Muscle of arm (tissue), 14 donors: ENCODE measurements at places on chromosomes 7 and 10. TPM values are rescaled to one million over a fixed set of nuclear protein-coding genes. Genes with fewer than 3 reads are reported as not detected.

VWA2 gene
- polyA plus RNA-seq = 0.50 TPM

GRCh38 chr10:98370831-98371820 lies 43.9 kb downstream of the PYROXD2 start:
- no peak for DNase-seq

REEP3 gene
- polyA plus RNA-seq = 19.4 TPM

DNA sequence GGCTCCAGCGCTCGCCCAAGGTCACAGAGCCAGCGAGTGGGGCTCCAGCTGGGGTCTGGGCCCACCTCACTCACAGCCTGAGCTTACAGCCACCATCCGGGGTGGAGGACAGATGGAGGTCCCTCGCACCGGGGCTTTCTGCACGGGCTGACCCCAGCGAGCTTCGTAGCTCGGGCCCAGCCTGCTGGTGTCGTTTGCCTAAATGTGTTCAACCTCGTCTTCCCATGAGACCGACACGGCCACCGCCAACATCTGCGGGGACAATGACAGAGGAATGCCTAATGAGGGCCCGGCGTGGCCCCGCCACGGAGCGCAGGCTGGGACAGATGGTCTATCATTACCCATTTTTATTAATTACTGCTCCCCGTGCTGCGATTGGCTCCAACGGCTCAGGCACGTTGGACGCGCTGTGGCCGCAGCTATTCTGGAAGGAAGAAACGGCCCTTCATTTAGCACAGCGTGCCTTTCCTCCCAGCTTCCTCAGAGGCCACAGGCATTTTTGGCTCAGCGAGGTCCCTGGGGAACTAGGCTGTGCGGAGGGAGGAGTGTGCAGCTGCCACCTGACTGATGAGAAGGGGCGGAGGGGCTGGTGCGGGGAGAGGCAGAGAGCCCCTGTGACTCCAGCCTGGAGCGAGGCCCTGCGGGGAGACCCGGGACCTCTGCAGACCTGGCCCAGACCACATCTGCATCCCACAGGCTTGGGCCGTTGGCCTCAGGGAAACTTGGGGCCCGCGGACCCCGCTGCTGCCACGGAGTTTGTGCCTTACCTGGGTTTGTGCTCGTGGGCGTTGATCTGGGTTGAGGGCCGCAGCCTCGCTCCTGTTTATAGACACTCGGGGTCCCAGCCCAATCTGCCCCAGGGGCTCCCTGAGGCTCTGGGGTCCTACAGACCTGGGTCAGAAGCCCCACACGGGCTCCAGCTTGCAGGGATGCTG lies 22.9 kb upstream of the ELFN1 start:
- peak; percentile 59 for DNase-seq

GRCh38 chr10:1249142-1249920 lies 193.1 kb downstream of the WDR37 start:
- DNase-seq = peak; percentile 13

TRIM4 gene
- 20.5 TPM for polyA plus RNA-seq

DNA sequence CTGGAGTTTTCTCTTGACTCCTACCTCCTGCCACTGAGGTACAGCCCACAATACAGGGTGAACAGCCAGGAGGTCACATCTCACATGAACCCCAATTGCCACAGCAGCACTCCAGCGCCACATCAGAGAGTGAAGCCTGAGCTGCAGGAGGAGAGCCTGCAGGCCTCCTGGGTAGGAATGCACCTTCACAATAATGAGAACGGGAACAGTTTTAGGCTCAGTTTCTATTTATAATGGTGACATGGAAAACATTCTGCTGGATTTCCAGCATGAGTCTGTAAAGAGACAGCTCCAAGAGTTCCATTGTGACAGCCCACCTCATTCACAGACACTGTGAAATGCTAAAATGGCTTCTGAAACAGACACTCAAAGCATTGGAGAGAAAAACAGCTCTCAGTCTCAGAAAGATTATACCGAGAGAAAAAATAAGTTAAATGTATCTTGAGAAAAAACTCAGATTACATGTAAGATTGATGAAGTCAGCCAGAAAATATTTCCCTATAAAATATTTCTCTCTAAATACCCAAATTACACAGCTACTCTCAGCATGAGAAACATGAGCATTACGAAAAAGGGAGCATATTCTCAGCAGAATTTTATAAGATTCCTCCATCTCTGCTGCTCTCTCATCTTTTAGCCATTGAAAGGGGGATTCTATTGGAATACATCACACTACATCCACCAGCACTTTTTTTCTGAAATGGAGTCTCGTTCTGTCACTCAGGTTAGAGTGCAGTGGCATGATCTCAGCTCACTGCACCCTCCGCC lies 11.3 kb downstream of the ZNF680 start:
- DNase-seq = no peak

DNA sequence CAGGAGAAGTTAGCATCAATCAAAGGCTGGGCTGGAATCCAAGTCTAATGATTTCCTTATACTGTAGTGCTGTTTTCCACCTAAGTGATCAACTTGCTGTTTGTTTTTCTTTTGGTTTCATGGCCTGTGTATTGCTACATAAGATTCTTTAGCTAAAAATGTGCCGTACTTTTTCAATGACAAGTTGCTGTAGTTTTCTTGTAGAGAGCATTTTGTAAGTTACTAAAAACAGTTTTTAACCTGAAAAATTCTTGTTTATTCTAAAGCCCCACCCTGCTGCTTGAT lies 1.3 kb downstream of the HELLS start:
- no peak for DNase-seq

DNA sequence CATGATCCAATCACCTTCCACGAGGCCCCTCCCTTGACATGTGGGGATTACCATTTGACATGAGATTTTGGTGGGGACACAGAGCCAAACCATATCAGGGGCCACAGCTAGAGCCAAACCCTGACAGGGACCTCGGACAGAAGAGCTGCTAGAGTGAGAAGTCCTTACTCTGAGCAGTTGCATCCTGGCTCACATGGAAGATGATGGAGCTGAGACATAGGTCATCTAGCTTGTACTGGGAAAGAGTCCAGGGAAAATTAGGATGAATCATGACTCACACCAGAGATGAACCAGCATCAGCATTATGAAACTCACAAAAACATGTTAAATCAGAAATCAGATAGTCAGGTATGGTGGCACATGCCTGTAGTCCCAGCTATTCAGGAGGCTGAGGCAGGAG lies 12.8 kb upstream of the FMC1 start:
- no peak for DNase-seq

- no peak for DNase-seq
These were observed 96.4 kb downstream of the FGFR2 start for GRCh38 chr10:121501796-121502195.

DNA sequence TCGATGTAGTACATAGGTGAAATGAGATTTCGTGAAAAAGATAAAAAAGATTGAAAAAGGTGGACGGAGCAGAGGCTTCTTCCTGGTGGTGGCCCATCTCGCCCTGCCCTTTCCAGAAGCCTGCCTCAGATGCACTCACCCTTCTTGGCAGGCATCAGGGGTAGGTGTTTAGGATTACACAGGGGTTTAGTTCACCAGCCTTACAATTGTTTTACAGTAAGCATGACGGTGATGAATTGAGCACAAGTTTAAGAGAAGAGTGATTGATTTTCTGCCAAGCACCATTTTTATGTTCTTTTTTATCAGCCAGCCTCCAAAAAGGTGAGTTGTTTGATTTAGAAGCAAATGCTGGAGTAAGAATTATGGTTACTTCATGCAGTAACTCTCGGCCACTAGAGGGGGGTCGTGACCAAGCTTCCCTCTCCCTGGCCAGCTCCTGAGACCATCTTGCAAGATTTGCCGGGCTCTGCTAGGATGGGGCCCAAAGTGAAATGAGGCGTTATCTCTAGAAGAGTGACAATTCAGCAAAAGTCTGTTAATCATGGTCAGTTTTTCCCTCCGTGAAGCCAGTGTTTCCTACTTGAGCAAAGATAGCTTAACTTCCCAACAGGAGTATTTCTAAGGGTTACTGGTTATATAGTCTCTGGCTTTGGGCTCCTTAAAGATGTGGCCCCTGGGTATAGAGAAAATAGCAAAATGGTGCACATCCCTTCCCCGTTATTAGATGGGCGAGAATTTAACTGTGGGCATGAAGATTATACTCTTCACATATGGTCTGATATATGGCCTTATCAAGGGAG lies 228.8 kb downstream of the BMPER start:
- peak; percentile 80 for DNase-seq

GRCh38 chr10:117622471-117623184 lies 80.1 kb downstream of the EMX2 start:
- DNase-seq = no peak

GRCh38 chr10:78981970-78982281 lies 86.8 kb upstream of the ZMIZ1 start:
- no peak for DNase-seq

DNA sequence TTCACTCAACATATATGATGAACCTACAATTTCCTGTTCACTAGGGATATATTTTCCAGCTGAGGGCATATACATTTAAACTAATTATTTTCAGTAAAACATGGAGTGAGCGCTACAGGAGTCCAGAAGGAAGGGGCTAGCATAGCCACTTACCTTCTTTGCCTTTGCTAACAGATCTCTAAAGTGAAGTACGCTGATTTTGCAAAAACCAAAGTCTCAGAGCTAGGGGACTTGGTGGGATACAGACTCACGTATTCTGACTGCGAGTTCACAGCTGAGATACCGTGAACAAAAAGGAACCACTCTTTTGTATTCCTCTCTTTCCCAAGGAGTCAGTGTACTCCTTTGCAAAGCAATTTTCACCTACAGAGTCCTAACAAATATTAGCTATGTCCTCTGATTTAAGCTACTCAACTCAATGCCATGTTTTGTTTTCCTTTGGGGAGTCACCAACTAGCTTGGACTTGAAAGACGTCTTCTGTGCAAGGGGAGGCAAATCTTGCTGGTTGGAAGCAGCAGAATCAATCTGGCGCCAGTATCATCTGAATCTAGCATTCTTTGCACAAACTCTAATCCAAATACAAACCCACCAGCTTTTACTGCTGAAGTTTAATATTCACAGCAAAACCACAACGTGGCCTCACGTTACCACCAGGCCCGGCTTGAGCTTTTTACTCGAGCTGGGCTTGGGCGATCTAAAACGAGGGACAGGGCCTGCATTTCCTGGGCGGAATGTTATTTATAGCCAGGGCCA lies 657 bp downstream of the CDNF start:
- DNase-seq = no peak

DNA sequence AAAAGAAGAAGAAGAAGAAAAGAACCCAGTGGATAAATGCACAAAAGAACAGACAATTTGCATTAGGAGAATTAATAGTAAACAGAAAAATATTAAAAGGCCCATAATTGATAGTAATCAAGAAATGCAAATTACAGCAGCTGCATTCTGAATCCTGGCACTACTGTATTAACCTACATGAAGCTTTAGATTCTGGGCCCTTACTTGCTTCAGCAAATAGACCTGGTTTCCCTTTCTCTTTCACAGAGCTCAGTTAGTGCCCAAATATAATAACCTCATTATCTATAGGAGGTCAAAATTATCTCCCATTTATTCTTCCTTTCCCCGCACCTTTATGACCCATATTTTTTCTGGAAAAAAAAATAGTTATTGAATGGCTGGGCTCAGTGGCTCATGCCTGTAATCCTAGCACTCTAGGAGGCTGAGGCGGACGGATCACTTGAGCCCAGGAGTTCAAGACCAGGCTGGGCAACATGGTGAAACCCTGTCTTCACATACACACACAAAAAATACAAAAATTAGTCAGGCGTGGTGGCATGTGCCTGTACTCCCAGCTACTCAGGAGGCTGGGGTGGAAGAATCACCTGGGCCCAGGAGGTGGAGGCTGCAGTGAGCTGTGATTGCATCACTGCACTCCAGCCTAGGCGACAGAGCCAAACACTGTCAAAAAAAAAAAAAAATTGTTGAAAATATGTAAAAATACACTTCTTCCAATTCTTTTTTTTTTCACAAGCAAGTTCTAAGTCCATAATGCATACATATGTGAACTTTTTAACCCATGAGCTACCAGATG lies 36.0 kb upstream of the PIK3AP1 start:
- DNase-seq = no peak

DNA sequence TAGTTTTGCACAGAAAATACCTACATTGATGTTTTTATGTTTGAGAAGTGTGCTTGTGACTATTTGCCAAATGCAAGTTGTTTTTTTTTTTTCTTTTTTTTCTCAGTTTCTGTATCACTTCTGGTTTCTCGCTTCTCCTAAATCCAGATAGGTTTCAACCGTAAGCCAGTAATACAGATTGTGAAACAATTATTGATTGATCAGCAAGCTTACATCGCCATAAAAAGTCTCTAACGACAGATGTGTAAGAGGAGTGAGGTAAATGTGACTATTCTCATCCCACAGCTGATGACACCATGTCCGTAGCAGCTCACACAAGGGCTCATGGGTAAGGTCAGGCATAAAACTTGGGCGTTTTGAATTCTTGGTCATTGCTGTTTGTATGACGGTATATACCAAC lies 202.8 kb upstream of the AKR1E2 start:
- no peak for DNase-seq

DNA sequence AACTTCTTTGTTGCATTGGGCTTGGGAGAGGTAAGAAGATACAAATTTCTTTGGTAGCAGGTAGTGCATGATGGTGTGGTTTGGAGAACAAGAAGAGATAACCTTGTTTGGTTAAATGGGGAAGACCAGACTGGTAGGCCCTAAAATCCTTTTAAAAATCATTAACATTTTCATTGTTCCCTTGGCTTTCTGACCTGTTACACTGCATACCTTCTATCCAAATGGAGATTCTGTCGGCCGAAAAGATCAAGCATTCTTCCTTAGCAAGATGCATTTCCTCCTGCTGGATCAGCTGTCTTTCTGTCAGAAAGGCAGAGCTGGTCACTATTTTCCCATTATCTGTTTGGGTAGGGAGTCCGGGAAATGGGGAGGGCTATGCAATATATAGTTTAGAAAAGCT lies 33.7 kb downstream of the AGK start:
- no peak for DNase-seq

SUN3 gene
- polyA plus RNA-seq = not detected

GRCh38 chr10:17062009-17062408 lies 67.6 kb downstream of the CUBN start:
- DNase-seq = no peak

ANKRD30A gene
- not detected for polyA plus RNA-seq

CCDC136 gene
- 16.1 TPM for polyA plus RNA-seq

GRCh38 chr7:88452646-88453045 lies 146.0 kb upstream of the STEAP4 start:
- DNase-seq = no peak

- DNase-seq = no peak
These were observed 174.7 kb upstream of the PDE1C start for GRCh38 chr7:32244806-32245345.

DNA sequence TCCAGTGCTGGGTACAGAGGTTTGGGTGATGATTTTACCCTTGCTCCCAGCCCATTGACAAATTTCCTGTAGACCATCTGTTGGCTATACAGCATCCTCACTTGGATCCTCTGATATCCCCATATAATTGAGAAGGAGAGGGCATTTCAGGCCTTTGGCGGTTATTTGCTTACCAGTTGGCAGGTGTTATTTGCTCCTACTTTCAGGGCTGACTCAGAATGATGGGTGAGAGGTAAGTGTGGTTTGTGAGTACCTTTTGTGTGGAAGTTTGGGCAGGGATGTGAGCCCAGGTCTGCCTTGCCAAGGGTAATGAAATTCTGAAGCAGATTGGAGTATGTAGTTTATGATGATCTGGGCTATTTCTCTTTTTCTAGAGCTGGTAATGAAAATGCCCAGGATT lies 93.6 kb downstream of the LRMDA start:
- DNase-seq = no peak
